AG04450 (cell line): ENCODE measurements at places on chromosomes 6 and 20.
A peak's percentile ranks its signal among the peaks of the same experiment; 100 is the strongest.

GRCh38 chr6:168078943-168079405, at the start of gene FRMD1:
Gene FRMD1 (minus strand): TSS chr6:168079212. CDS start chr6:168079094, 118 bp downstream.
- DNase-seq, result no peak

DNA sequence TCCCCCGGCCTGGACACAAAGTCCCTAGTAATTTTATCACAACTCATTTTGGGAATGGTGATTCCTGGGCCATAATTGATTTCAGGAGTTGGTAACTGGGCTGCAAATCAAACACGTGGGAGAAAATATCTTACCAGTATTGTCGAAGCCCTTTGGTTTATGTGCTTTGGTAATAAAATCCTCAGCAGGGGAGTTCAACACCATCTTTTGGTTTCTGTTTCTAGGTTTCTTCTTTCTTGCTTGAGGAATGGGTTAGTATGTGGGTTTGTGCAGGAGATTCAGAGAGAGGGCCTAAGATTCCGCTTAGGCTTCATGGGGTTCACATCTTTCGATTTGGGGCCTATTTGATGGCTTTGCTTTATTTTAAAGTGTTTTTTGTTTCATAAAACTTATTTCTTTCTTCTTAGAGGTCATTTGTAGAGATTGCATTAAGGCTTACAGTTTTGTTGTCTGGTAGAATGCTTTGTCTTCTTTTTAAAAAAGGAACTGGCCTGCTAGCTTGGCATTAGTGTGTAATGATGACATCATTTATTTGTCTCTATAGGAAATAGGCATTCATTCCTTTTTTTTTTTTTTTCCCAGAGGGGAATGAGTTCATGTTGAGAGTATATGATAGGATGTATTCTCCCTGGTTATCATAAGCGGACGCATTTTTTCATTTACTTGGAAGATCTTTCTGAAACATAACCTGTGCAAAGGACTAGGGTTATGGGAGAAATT, 45.8 kb downstream of the CYP24A1 start:
- no peak for DNase-seq

- peak; percentile 39 for DNase-seq
Measured at GRCh38 chr20:51402201-51402600, 140.3 kb downstream of the NFATC2 start.

- no peak for DNase-seq
Measured at GRCh38 chr6:37783856-37784584, 35.5 kb upstream of the ZFAND3 start.

DNA sequence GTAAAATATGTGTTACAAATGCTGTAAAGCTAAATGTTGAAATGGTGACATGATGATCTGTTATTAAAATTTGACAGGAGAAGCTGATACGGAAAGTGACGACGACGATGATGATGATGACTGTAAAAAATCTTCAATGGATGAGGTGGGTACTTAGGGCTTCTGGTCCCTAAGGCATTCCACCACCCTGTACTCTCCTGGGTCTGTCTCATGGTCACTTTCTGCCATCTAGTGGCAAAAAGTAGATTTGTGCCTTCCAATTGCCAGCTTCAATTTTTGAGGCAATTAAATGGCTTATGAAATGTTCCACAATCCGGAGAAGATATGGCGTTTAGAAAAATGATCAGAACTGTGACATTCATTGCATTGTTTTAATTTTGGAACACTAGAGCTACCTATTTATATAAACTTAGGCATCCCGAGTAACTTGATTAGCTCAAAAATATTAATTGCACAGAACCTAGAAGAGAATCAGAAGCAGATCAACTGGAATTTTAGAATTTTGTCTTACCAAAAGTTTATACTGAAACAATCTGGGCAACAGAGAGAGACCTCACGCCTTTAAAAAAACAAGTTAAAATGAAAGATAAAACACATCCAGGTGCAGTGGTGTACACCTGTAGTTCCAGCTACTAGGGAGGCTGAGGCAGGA, 346.5 kb upstream of the PLCB4 start:
- peak; percentile 65 for DNase-seq
